ENCODE measurements at places on chromosomes 3 and 15.

- DNase-seq, result no peak
Observed at GRCh38 chr15:25676070-25676469, 187.1 kb downstream of the ATP10A start.

GRCh38 chr3:140056047-140056446, 121.1 kb downstream of the CLSTN2 start:
- no peak for DNase-seq

DNA sequence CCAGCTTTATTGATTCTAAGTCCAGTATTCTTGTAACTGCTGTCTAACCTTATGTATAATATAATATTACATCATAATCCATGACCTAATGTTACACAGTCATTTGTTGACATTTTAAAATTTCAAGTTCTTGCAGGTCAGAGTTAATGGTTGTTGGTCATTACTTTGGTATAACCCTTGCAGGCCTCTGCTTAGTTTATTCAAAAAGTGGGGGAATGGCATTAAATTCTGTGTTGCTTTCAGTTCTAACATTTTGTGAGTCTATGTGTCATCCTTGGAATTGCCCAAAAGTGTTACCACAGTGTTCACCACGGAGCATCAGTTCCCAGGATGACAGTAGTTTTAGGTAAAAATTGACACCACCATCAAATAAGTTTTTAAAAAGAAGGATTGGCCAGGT, 174.8 kb upstream of the BCL6 start:
- no peak for DNase-seq

- no peak for DNase-seq
Observed at GRCh38 chr3:58266577-58266976, 29.0 kb downstream of the ABHD6 start.

- DNase-seq, result no peak
Observed at GRCh38 chr3:127753338-127753737, 69.0 kb downstream of the MGLL start.

GRCh38 chr15:28933710-28934445, 48.1 kb downstream of the APBA2 start:
- no peak for DNase-seq

DNA sequence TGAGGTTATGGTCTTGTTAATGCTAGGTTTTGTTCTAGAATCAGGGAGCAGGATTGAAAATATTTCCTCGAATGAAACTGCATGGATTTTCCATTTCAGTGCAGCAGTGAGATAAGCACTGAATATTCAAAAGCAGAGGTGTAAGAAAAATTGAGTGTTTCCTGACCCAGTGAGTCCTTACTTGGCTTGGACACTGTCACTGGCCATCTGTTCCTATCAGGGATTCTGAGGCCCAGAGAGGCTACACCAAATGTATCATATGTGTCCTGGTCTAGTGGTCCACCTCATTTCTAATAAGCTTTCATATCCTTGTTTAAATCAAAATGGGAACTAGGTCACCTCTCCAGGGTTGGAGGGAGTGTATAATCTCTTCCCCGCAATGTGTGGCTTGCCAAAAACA, 61.1 kb upstream of the RAD18 start:
- DNase-seq, result no peak

GRCh38 chr3:190073264-190074008, 47.3 kb downstream of the P3H2 start:
- no peak for DNase-seq

DNA sequence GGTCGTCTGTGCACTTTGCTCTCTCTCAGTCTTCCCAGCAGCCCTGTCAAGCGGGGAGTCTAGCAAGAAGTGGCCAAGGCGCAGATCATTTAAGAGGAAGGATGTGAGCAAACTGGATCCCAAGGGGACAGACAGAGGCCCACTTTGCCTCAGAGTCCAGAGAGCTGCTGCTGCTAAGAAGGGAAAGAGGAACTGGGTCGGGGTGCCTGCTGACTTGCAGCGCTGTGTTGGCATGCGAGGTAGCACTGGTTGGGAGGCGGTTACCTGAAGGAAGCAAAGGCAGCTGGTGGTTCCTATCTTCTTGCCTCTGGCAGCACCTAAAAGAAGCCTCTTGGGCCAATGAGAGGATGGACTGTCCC, 28.1 kb downstream of the SMAD3 start:
- no peak for DNase-seq

- DNase-seq, result no peak
Observed at GRCh38 chr15:48176112-48176511, 2.0 kb downstream of the MYEF2 start.

DNA sequence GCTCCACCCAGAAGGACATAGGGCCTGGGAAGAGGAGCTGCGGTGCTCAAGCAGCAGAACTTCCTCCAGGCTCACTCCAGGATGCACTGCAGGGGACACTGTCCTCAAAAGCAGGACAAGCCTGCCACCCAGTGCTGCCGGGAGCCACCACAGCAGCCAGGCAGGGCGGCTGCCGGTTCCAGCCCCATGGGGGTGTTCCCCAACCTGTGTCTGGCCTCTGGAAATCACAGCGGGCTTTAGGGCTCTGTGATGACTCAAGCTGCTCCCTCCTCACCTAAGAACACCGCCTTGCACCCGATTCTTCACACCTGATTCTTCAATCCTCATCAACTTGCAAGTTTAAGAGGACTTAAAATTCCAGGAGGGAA, 71.9 kb upstream of the SLC6A11 start:
- DNase-seq, result no peak

Data from stimulated activated CD4-positive, alpha-beta T cell treated with anti-CD3 and anti-CD28 coated beads, Interleukin-12 subunit alpha, Interleukin-12 subunit beta, amount 100 ng/mL, for 4 hours (primary cell).